AG08395 (cell line): ENCODE measurements at places on chromosomes 16 and 17.

DNA sequence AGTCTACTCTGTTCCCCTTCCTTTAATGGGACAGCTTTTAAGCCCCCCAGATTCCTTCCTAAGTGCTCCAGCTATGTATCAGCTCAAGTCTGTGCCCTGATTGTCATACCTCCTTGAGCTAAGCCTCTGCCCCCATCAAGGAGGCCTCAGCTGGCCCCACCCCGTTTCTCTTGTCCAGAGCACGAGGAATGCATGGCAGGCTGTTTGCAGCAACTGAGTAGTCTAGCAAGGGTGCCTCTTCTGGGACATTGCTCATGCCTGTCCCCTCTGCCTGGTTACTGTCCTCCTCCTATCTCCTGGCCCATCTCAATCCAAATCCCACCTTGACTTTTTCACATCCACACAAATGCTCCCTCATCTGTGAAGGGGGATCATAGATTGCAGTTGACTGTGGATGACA is 27.8 kb upstream of the TMEM220 start:
- no peak for DNase-seq

GRCh38 chr17:56358651-56359050 is 205.4 kb downstream of the ANKFN1 start:
- DNase-seq = no peak

DNA sequence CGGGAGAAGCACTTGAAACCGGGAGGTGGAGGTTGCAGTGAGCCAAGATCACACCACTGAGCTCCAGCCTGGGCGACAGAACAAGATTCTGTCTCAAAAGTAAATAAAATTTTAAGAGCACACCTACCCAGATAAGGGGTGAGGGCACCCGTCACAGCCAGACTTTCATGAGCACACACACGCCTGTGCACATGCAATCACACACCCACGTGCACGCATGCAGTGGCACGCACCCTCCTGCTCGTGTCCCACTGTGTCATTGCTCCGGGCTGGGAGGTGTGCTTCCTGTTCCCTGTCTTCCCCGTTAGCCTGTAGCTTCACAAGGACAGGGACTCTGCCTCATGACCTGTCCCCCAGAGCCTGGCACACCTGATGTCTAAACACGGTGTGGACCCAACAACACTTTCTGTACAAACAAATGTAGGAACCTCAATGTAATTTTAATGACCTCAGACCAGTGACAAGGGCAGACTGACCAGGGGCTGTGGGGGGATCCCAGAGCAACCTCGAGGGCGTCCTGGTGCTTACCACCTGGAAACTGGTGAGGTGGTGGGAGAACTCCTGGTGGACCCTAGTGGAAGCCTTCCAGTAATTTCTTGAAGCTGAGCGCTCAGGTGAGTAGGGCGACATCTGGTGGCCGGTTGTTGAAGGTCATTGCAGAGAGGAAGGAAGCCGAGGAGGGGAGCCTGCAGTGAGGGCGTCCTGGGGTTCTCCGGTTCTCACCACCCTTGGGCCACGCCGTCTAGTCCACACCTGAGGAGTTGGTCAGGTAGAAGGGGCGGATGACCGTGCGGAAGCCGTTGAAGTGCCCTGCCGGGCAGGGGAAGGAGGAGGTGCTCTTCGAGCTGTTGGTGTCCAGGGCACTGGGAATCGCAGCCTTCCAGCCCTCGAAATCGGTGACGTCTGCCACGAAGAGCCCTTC is 8.6 kb downstream of the LGALS3BP start:
- DNase-seq = peak; percentile 65

- no peak for DNase-seq
Measured at GRCh38 chr16:79656553-79657115, 56.1 kb upstream of the MAF start.

- DNase-seq = peak; percentile 29
Measured at GRCh38 chr17:63274146-63274545, 172.0 kb downstream of the CYB561 start.

- no peak for DNase-seq
Measured at GRCh38 chr17:44602970-44603369, 45.7 kb downstream of the FZD2 start.

GRCh38 chr17:4657678-4658077 is 16.2 kb upstream of the ALOX15 start:
- no peak for DNase-seq

- no peak for DNase-seq
Measured at GRCh38 chr16:47715442-47716083, 254.4 kb downstream of the PHKB start.

- no peak for DNase-seq
Measured at GRCh38 chr17:43403846-43404245, 5.1 kb downstream of the ARL4D start.

DNA sequence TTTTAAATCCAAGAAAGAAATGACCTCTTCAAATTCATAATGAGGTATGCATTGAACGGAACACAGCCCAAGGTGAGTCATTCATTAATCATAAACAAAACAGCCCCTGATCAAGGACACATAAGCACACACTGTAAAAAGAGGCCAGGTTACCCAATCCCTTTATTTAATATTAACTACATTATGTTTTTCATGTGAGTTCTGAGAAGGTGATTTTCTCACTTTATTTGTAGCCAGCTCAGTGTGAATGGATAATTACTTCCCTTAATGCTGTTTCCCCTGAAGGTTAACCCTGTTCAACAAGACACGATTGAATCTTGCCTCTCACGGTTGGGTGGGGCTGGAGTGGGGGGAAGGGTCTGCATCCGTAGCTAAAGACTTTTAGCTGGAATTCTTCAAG is 257.3 kb upstream of the SALL1 start:
- DNase-seq = peak; percentile 13

DNA sequence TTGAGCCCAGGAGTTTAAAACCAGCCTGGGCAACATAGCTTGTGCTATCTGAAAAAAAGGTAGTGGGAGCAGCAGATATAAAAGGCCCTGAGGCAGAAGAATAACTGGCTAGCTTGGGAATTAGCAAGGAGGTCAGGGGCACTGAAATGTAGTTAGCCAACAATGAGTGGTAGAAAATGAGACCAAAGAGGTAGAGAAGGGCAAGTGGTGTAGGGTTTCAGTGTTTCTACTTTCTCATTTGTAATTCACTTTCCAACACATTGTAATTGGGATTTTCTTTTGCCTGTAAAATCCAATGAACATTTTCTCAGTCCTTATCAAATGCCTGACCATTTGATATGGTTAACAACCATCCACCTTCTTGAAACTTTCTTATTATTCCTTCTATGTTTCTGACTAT is 95.1 kb upstream of the CORO6 start:
- DNase-seq = no peak

- DNase-seq = no peak
Measured at GRCh38 chr17:68301438-68301959, 10.2 kb downstream of the ARSG start.

GRCh38 chr16:83348991-83349390 is 458.8 kb upstream of the HSBP1 start:
- no peak for DNase-seq

DNA sequence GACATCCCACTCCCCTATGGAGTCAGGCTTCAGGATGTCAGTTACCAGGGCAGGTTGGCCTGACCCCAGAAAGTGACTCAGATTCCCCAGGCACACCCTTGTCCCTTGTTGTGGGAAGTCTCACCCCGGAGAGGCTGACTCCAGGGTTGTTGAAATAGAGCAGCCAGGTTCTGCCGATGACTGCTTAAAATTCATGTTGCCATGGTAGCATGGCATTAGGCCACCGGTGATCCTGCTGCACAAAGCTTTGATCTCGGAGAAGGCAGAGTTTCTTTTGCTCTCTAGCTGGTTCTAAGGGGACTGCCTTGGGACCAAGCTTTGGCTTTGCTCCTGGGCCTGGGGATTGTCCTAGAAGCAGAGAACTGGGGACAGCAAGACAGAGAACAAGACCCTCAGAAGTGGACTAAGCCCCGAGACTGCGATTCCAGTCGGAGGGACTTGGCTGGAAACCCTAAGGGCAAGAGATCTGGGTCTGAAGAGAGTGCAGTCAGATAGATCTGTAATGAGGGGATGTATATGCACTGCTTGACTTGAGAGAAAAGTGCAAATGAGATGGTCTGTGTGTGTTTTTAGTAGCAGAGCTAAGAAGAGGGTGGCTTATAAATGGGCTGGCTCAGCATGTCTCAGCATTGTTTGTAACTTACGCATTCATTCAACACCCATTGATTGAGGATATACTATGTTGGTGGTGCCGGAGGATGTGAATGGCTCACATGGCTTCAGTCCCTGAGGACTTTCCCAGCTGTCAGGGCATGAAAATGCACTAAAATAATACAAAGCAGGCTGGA is 106.9 kb downstream of the RGS9 start:
- peak; percentile 84 for DNase-seq

- DNase-seq = no peak
Measured at GRCh38 chr16:66587881-66588600, 8.8 kb downstream of the CMTM2 start.

GRCh38 chr17:63946440-63947363 is 14.6 kb upstream of the CD79B start:
- peak; percentile 71 for DNase-seq

GRCh38 chr17:9291912-9292560 is 270.7 kb downstream of the NTN1 start:
- DNase-seq = peak; percentile 64

DNA sequence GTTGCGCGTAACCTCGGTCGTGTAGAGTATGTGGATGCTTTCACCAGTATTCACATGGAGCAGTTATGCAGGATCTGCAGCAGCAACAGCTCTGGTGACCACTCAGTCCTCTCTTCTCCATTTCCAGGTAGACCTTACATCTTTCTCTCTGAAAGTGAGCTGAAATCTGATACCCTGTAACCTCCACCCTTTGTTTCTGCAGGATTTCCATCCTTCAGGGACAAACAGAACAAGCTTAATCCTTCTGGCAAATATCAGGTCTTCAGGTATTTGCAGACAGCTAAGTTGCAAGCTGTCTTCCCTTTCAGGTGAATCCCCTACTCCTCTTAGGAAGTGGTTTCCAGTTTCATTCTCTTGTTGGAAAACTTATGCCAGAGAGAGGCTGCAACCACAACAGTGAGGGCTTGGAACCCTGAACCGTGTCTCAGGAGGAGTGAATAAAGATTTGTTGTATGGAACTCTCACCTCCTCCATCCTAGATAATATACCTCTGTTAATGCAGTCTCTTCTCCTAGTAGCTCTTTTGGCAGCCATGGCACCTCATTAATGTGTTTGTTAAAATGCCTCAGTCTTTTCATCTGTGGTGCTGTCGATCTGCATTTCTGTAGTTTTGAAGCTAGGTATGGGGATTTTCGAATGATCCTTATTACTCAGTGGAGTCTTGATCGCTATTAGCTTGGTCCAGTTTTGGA is 172.5 kb downstream of the PRKCA start:
- no peak for DNase-seq

- peak; percentile 70 for DNase-seq
Measured at GRCh38 chr17:19744922-19745757, 3.0 kb downstream of the ALDH3A1 start.

- DNase-seq = no peak
Measured at GRCh38 chr17:65323049-65323448, 185.9 kb downstream of the RGS9 start.

DNA sequence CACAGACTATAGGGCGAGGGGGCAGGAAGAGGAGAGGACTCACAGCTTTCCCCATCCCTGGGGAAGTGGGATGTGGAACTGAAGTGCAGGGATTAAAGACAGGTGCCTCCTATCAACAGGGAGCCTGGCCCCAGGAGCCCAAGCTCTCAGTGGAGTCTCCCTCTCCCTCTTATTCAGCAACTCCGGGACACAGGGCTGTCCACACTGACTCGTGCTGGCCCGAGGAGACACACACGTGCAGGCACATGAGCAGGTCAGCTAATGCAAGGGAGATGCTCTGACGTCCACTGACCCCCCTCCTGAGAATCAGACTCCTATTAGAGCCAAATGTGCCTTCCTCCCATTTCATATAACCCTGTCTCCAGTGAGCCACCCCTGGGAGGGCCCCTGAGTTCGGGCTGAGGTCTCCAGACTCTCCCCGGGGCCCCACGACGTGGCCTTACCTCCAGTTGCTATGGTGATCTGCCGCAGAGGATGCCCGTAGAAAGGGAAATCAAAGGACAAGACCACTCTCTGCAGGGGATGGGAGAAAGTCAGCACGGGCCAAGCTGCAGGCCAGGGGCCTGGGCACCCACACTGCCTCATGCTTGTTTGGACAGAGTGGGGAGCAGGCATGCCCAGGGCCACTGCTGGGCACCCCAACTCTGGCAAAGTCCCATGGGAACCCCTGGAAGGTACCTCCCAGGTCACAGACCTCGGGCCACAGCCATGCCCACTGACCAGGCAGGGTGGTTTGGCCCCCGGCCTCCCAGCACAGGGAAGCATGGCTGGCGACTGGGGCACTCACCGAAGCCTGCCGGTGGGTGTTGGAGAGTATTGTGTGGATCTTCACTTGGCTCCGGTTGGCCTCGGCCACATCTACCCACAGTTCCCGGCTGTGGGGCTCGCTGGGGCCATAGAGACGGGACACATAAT is 42.7 kb downstream of the PLXDC1 start:
- DNase-seq = no peak
